Activated CD8-positive, alpha-beta memory T cell treated with anti-CD3 and anti-CD28 coated beads, Interleukin-2, amount 10 ng/mL, durations not matched to agents 7 days and 5 days (primary cell): ENCODE measurements at places on chromosomes 11 and 22. TPM values are rescaled to one million over a fixed set of nuclear protein-coding genes. Genes with fewer than 3 reads are reported as not detected.

The MS4A7 gene
- not detected for total RNA-seq

The TPBGL gene
- total RNA-seq, result 0.07 TPM

The PTS gene
- total RNA-seq, result 18.9 TPM

The PGM2L1 gene
- 13.1 TPM for total RNA-seq

The FAM111B gene
- total RNA-seq, result 46.5 TPM

The PDGFB gene
- not detected for total RNA-seq

The CRYBB3 gene
- 0.52 TPM for total RNA-seq

The GP1BB gene
- total RNA-seq, result not detected

The HTR3A gene
- total RNA-seq, result not detected

The GUCY1A2 gene
- not detected for total RNA-seq

The DLG2 gene
- 1.4 TPM for total RNA-seq
